Smooth muscle cell of bladder (primary cell): ENCODE measurements at places on chromosomes 6 and 20. TPM values are rescaled to one million over a fixed set of nuclear protein-coding genes. Genes with fewer than 3 reads are reported as not detected.

ZMYND8 gene
- 8.1 and 11.5 TPM in 2 replicates for total RNA-seq

PRL gene
- total RNA-seq: under 0.01 TPM in 1 of 2 replicates, not detected in the other

GJA10 gene
- not detected in 2 replicates for total RNA-seq

CYP24A1 gene
- total RNA-seq: 0.28 and 0.85 TPM in 2 replicates

CTCFL gene
- not detected in 2 replicates for total RNA-seq

TCF19 gene
- total RNA-seq: 1.8 and 2.0 TPM in 2 replicates

PBOV1 gene
- total RNA-seq: not detected in 2 replicates

WFDC5 gene
- total RNA-seq: not detected in 2 replicates

SUMO4 gene
- 1.1 and 1.3 TPM in 2 replicates for total RNA-seq

CTSZ gene
- total RNA-seq: 144 and 195 TPM in 2 replicates

SYNGAP1 gene
- 1.7 and 3.9 TPM in 2 replicates for total RNA-seq

BEND6 gene
- total RNA-seq: 6.5 and 12.8 TPM in 2 replicates

HNF4A gene
- not detected in 2 replicates for total RNA-seq

SOX18 gene
- total RNA-seq: 0.18 TPM in 1 of 2 replicates, not detected in the other

CRISP2 gene
- not detected in 2 replicates for total RNA-seq

JARID2 gene
- total RNA-seq: 9.0 and 10.0 TPM in 2 replicates

FAM210B gene
- total RNA-seq: 36.4 and 46.1 TPM in 2 replicates

NHLRC1 gene
- total RNA-seq: 1.3 and 1.8 TPM in 2 replicates

LMBRD1 gene
- 22.0 and 26.6 TPM in 2 replicates for total RNA-seq

HLA-DRB5 gene
- not detected in 2 replicates for total RNA-seq

KHDC1 gene
- total RNA-seq: 2.6 and 4.4 TPM in 2 replicates

TSPO2 gene
- not detected in 2 replicates for total RNA-seq

LRFN2 gene
- total RNA-seq: not detected in 2 replicates

SLC22A2 gene
- total RNA-seq: not detected in 2 replicates

KIF6 gene
- under 0.01 and 0.46 TPM in 2 replicates for total RNA-seq

RAB44 gene
- total RNA-seq: under 0.01 TPM in 2 replicates

MYLK4 gene
- total RNA-seq: 0.46 and 0.57 TPM in 2 replicates

AFDN gene
- total RNA-seq: 26.2 and 33.3 TPM in 2 replicates

MACROD2 gene
- 0.14 and 0.55 TPM in 2 replicates for total RNA-seq

EFCAB8 gene
- total RNA-seq: 0.28 TPM in 2 replicates

CRIP3 gene
- total RNA-seq: 0.18 TPM in 1 of 2 replicates, not detected in the other

PGC gene
- not detected in 2 replicates for total RNA-seq

VIP gene
- not detected in 2 replicates for total RNA-seq

GABRR1 gene
- not detected in 2 replicates for total RNA-seq
